Hindlimb muscle (tissue), 1 donor: ENCODE measurements at places on chromosomes 2 and 18. TPM values are rescaled to one million over a fixed set of nuclear protein-coding genes. Genes with fewer than 3 reads are reported as not detected.
A peak's percentile ranks its signal among the peaks of the same experiment; 100 is the strongest.

The ZSWIM2 gene
- polyA plus RNA-seq: not detected

The UGT1A4 gene
- not detected for polyA plus RNA-seq

The RAB6D gene
- 1.1 TPM for polyA plus RNA-seq

DNA sequence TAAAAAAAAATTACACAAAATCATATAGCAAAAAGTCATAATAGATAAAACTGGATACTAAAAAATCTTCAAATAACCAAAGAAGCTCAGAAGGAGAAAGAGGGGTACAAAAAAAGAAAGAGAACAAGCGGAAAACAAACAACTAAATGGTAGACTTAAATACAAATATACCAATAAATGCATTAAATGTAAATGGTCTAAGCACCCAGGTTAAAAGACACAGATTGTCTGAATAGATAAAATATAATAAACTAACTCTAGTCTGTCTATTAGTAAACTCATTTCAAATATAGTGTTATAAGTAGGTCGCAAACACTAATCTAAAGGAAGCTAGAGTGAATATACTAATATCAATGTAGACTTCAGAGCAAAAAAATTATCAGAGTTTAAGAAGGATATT lies 357.4 kb downstream of the METTL4 start:
- DNase-seq: no peak

DNA sequence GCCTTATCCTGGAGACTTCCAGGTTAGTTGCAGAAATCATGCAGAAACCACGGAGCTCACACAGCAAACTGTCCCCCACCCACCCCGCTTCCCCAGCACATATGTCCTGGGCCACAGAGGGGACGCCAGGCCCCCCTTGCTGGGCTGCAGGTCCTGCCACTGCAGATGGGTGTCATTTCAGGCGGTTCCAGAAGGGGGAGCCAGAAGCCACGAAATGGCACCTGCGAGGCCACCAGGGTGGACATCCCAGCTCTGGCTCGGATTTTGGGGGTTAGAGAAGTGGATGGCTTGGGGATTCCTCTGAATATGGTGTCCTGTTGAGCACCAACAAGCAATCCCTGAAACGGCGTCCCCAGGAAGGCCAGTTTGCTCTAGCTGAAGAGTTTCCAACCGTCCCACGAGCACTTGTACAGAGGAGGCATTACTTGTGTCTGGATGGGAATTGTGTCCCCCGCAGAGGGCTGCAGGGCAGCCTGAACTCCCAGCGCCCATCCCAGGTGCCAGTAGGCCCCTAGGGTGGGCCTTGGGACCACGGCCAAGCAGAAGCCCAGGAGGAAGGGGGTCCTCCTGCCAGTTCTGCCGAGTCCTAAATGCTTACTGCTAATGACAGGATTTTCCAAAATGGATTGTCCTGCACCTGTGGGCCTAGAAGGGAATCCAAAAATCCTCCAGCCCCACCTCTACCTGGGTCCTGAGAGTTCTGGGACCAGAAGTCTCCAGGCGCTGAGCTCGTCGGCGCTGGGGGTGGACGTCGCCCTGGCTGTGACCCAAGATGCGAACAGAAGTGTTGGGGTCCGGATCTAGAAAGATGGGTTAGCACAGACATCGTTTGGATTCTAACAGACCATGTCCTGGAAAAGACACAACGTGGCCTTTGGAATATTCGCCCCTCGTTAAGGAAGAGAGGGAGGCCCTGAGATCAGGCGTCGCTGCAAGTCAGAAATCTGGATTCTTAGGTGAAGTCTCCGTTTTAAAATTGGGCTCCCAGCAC lies 14.6 kb upstream of the NFATC1 start:
- DNase-seq: peak; percentile 70
